ENCODE measurements at places on chromosomes 11 and 22.

DNA sequence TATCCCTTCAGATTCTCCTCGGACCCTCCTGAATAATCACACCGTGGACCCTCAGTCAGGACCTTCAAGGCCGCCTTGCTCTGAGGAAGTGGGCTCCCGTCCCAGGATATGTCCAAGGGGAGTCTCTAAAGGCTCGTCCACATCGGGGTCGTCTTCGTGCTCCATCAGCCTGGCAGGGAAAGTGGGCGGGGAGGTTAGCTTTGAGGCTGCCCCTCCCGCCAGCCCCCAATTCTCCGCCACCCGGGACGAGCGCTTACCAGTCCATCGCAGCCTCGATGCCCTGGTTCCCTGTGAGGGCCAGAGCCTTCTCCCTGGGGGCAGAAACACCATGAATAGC is 472 bp downstream of the UBXN1 start:
- no peak for DNase-seq

- DNase-seq: no peak
Measured at GRCh38 chr11:100512475-100512874, 174.6 kb upstream of the ARHGAP42 start.

- DNase-seq: no peak
Measured at GRCh38 chr22:45682064-45682463, 10.4 kb downstream of the ATXN10 start.

DNA sequence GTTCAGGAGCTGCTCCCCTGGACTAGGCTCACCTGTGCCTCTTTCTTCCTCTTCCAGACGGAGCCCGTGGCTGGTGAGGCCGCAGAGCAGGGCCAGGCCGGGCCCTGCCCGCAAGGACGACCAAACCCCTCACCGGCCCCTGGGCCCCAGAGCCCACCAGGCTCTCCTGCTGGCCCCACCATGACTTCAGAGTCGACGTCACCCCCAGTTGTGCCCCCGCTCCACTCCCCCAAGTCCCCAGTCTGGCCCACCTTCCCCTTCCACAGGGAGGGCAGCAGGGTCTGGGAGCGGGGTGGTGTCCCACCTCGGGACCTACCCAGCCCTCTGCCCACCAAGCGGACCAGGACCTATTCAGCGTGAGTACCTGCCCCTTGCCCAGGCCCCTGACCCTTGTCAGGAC is 11.0 kb downstream of the CSDC2 start:
- DNase-seq: no peak

- no peak for DNase-seq
Measured at GRCh38 chr22:24335496-24335895, 64.9 kb downstream of the SPECC1L start.

DNA sequence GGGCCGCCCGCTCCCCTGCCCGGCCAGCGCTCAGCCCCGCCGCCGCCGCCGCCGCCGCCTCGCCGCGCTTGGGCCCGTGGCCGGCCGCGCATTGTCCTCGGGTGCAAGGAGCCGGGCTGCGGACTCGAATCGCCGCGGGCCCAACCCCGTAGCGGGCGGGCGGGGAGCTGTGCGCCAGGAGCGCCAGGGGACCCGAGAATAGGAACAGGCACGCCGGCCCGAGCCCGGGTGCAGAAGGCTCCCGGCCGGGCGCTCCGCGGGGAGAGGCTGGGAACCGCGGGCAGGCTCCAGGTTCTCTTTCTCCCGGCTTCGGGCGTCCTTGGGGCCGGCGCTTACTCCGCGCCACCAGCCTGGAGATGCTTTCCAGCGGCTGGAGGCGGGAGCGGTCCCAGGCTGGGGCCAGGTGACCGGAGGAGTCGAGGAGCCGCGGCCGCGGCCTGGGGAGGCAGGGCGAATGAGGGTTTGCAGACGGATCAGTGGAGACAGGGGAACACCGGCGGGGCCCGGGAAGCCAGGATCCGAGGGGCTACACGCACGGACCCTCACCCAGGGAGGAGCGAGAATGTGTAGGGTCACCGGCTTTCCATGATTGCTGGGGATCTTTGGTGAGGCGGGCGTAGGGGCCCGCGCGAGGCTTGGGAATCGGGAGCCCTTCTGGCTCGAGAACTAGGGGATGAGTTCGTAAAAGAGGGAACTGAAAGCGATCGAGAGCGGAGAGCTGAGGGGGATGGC is 726 bp downstream of the PKNOX2 start:
- DNase-seq: no peak

- DNase-seq: no peak
Measured at GRCh38 chr22:50312371-50312770, 4.9 kb upstream of the PLXNB2 start.

DNA sequence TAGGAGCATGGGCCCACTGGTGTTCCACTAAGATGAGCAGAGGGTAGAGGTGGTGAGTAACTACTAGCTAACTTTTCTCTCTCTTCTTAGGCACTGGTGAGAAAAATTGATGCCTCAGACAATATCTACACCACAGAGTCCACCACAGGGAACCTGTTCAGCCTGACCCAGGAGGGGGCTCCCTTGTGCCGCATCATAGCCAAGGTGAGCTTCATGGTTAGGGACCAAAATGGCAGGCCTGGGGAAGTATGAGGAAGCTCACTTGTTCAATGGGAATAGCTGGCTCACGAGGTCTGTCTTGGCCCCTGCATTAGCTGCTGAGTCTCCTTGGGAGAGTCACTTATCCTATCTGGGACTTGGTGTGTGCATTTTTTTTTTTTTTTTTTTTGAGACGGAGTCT is 75.9 kb downstream of the INSC start:
- DNase-seq: no peak
